ENCODE measurements at places on chromosomes 1 and 21. TPM values are rescaled to one million over a fixed set of nuclear protein-coding genes. Genes with fewer than 3 reads are reported as not detected.

Gene SAMSN1
- total RNA-seq: not detected

Gene SAMD13
- total RNA-seq: 1.5 TPM

Gene IQCC
- 1.0 TPM for total RNA-seq

Gene ARHGEF16
- total RNA-seq: 0.51 TPM

Gene DTL
- total RNA-seq: 12.6 TPM

Gene GBP2
- total RNA-seq: 65.9 TPM

Gene MIS18A
- total RNA-seq: 6.8 TPM

Gene LEFTY1
- 0.19 TPM for total RNA-seq

Gene RAB7B
- total RNA-seq: not detected

Gene TRAF5
- 13.5 TPM for total RNA-seq

Gene EXTL2
- total RNA-seq: 21.3 TPM

Gene ADAMTS1
- total RNA-seq: 12.6 TPM

Gene INSRR
- not detected for total RNA-seq

Gene TAS1R1
- under 0.01 TPM for total RNA-seq

Gene LEMD1
- total RNA-seq: not detected

Gene CR1L
- 0.14 TPM for total RNA-seq

Gene NTMT2
- not detected for total RNA-seq

Gene NECTIN4
- 0.17 TPM for total RNA-seq

Gene PAQR6
- total RNA-seq: 0.19 TPM

Gene C1orf94
- total RNA-seq: not detected

Gene AMY2B
- total RNA-seq: 0.51 TPM

Gene RIPPLY3
- not detected for total RNA-seq

Gene ZNF593OS
- not detected for total RNA-seq

Gene ANKRD35
- total RNA-seq: 0.17 TPM

Gene NRAS
- total RNA-seq: 96.6 TPM

Gene TSTD1
- total RNA-seq: 6.8 TPM

Gene RIPK4
- total RNA-seq: 0.09 TPM

Gene FAM72C
- 1.7 TPM for total RNA-seq

Gene DNM3
- 8.2 TPM for total RNA-seq

Gene PTPRF
- 108 TPM for total RNA-seq

Gene CELA2A
- total RNA-seq: not detected

Gene ZBTB17
- total RNA-seq: 45.6 TPM

Gene PAPPA2
- under 0.01 TPM for total RNA-seq

Gene UBL4B
- total RNA-seq: not detected

Gene KCNE1
- 0.14 TPM for total RNA-seq

Gene NTNG1
- total RNA-seq: 0.05 TPM

Gene MRAP
- total RNA-seq: not detected

Gene SPRR2E
- total RNA-seq: not detected

Gene PDC
- total RNA-seq: not detected

Gene PADI1
- total RNA-seq: 0.05 TPM

Gene OR6K3
- not detected for total RNA-seq

Gene BNIPL
- 0.33 TPM for total RNA-seq

Gene CYP4Z1
- total RNA-seq: not detected

Gene ATF3
- total RNA-seq: 1.4 TPM

Gene DIRAS3
- total RNA-seq: 0.85 TPM

Gene CNIH3
- total RNA-seq: 1.4 TPM

Gene STIL
- 18.1 TPM for total RNA-seq

Gene PRKCZ
- total RNA-seq: 22.8 TPM

Gene OR2T1
- total RNA-seq: not detected

Gene ELF3
- total RNA-seq: 0.68 TPM
